ENCODE measurements at places on chromosomes 13 and 19.

DNA sequence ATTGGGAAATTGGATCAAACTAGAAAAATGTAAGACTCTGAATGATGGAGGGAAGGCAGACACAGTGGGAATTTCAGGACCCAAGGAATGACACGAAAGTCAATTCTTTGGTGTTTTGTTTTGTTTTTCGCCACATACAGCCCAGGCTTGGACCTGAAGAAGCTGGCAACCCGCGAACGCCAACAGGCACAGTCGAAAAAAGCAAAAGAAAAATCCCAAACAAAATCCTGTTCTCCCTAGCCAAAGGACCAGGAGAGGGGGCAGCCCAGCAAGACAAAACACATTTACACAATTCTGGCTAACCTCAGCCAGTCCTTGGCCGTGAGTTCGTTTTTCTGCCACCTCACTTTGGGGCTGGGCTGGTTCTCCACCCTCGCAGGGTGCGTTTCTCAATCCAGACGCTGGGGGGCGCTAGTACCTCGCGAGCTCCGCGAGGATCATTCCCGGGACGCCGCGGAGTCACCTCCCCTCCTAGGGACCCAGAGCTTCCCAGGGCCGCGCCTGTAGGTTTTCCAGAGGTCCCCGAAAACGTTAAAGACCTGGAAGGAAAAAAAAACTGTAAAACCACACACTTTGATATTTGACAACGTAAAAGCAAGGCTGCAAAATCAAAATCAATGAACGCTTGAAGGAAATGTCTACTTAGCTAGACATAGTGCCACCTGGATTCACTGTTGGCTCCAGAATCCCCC is 34.9 kb upstream of the TPM4 start:
- DNase-seq: peak; percentile 77

GRCh38 chr19:29843180-29844051 is 31.6 kb downstream of the CCNE1 start:
- DNase-seq: no peak

DNA sequence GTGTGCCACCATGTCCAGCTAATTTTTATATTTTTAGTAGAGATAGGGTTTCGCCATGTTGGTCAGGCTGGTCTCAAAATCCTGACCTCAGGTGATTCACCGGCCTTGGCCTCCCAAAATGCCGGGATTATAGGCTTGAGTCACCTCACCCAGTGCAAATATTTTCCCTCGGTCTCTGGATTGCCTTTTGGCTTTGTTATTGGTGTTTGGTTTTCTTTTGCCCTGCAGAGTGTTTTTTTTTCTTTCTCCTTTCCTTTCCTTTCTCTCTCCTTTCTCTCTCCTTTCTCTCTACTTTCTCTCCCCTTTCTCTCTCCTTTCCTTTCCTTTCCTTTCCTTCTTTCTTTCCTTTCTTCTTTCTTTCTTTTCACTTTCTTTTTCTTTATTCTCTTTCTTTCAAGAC is 33.2 kb downstream of the KDM4B start:
- DNase-seq: no peak

DNA sequence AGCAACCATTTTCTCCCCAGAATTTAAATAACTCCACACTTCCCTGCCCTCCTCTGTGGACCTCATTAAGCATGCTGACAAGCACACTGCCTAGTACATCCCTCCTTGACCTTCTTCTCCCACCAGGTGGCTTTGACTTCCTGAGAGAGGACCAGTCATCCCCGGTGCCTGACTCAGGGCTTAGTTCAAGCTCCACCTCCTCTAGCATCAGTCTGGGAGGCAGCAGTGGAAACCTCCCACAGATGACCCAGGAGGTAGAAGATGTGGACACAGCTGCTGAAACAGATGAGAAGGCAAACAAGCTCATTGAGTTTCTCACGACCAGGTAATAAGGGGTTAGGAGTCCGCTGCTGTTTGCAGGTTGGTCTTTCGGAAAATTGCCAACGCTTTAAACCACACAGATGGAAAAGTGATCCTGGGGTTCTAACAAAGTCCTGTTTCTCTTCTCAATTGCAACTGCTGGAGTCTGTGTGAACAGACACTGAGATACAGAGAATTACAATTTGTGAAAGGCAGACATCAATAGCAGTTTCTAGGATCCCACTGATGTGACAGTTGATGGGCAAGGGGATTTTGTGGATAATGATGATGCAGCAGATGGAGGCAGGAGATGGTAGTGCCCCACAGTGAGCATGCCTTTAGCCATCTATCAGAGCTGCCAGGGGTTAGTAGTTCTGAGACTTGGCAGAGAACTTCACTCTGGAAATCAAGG is 86.7 kb downstream of the ZAR1L start:
- no peak for DNase-seq
